ENCODE measurements at places on chromosomes 13 and 19.

DNA sequence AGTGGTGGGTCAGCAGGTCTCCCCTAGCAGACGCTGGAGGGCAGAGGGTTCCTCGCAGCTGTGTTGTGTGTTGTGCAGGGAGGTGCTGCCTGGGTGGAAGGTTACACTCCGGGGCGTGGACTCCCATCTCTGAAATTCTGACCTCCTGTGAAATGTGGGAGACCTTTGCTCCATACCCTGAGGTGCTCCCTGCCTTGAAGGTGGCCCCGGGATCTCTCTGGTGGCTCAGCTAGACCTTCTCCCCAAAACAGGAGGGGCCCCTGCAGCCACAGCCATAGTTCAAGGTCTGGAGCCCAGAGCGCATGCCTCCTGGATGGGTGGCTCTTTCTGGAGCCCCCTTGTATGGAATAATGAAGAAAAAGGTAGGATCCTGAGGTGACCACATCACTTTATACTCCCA lies 70.2 kb downstream of the SOX1 start:
- DNase-seq, result no peak

DNA sequence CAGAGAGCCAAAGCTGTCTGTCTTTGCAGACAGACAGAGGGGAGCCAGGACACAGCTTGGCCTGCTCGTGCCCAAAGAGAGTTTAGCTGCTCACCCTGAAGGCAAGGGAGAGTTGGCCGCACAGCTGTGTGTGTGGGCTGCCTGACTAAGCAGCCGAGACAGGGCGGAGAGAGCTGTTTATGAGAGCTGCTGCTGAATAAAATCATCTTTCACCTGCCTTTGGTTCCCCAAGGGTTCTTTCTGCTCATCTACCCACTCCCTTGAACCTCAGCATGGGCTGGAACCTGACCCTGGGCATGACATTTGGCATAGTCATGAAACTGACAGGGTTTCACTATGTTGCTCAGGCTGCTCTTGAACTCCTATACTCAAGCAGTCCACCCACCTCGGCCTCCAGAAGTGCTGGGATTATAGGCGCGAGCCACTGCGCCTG lies 98.2 kb downstream of the RBM26 start:
- DNase-seq, result no peak

DNA sequence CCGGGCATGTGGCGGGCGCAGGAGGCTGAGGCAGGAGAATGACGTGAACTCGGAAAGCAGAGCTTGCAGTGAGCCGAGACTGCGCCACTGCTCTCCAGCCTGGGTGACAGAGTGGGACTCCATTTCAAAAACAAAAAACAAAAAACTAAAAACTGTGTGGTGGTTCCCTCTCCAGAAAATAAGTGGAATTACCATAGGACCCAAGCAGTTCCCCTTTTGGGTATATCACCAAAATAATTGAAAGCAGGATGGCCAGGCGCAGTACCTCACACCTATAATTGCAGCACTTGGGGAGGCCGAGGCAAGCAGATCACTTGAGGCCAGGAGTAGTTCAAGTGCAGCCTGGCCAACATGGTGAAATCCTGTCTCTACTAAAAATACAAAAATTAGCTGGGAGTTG lies 15.7 kb upstream of the LDLR start:
- no peak for DNase-seq

GRCh38 chr19:4455719-4456475 lies 1.7 kb downstream of the UBXN6 start:
- peak; percentile 85 for DNase-seq

DNA sequence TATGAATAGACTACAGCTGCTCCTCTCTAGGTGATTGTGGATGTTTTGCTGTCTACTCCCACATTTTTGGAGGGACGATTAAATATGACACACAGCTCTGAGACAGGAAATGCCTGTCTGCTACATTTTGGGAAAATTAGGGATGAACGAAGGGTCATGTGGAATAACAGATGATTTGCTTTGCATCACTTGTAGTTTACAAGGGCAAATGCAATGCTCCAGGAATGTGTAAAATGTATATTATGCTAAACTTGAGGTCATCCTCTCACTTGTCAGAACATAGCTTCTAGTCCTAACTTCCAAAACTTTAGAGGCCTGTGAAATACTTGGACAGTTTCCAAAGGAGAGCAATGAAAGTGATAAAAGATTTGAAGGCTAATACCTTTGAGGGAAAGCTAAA lies 284.2 kb upstream of the DACH1 start:
- DNase-seq, result peak; percentile 30

DNA sequence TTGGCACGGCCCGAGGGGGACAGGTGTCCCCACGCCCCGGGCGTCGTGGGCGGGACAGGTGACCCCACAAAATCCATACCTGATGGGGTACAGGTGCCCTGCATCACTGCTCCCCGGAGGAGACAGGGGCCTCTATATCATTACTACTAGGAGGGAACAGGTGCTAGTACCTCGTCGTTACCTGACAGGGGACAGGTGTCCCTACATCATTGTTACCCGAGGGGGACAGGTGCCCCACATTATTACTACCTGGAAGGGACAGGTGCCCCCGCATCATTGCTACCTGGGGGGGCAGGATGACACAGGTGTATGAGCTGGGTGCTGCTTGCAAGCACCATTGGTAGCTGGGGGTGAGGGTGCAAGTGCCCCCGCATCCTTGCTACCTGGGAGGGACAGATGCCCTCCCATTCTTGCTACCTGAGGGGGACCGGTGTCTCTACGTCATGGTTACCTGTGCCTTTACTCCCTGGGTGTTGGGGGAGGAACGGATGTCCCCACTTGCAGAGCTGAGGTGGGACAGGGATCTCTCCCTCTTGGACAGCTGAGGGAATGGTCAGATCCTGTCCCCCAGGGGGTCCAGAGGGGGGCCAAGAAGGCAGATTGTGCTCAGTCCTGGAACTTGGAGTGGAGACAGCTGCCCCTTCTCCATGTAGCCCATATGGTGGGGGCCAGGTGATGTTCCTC lies 620 bp downstream of the CRTC1 start:
- DNase-seq, result no peak

DNA sequence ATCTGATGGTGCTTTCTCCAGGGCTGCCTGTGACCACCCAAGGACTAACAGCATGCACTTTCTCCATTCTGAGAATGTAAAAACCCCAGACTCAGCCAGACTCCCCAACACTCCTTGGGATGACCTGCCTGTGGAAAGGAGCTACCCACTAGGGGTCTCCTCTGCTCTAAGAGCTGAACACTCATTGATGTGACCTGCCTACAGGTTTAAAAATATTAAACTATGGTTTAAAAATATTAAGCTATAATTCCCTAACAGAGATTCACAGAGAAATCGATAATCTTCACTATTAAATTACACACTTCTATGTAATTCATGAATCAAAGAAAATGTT lies 696.2 kb upstream of the SLITRK5 start:
- DNase-seq, result no peak

DNA sequence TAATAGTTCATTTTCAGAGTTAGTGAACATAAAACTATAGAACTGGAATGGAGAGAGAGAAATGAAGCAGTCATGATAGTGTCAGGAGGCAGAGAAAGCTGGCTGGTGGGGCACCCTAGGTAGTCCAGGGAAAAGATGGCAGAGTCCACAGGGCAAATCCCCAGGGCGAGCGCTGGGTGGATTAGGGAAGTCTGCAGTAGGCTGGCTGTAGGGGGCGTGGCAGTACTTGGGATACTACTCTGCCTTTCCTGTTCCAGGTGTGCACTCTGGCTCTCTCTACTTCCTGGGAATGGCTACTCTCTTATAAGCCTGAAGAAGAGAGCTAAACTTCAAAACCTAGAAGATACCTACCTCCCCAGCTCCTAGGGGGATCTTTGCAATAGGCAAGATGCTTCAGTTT lies 232.9 kb upstream of the SLC10A2 start:
- no peak for DNase-seq

DNA sequence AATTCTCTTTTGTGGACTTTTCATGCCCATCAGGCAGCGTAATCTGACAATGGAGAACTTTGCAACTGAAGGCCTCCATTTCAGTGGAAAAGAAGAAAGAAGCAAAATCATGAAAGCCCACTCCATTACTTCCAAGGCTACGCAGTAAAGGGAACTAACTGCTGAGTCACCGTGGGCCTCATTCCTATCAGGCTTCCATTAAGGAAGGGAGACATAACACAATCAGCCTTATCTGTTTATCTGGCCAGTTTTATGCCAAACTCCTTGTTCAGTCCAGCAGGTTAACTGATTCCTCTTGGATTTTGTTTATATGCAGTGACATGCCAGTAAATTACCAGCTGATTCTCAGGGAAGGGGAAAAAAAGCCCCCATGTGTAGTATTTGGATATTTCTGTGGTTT lies 56.8 kb upstream of the KATNAL1 start:
- DNase-seq, result no peak

DNA sequence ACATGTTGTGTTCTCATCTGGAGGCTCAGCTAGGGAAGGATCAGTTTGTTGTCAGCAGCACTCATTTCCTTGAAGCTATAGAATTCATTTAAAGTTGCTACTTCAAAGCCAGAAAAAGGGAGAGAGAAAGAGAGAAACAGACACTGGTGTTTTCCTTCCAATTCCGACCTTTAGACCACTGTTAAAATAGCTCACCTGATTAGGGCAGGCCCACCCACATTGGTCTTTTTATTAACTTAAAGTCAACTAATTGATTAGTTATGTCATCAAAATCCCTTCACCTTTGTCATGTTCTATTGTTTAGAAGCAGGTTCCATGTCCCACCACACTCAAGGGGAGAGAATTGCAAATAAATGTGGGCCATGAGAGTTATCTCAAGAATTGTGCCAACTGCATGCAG lies 560.2 kb downstream of the PCDH17 start:
- no peak for DNase-seq

- no peak for DNase-seq
These were observed 23.2 kb downstream of the C3 start for GRCh38 chr19:6697291-6697690.

- no peak for DNase-seq
These were observed 12.2 kb upstream of the EVI5L start for GRCh38 chr19:7817801-7818200.

GRCh38 chr19:52095172-52096014 lies at the start of gene ZNF841:
Gene ZNF841 (minus strand): TSS chr19:52095765. CDS start chr19:52084801, 10,964 bp downstream.
- DNase-seq, result peak; percentile 96

- no peak for DNase-seq
These were observed 5.1 kb downstream of the CHMP2A start for GRCh38 chr19:58549664-58550361.

- no peak for DNase-seq
These were observed 26.8 kb downstream of the AP1M1 start for GRCh38 chr19:16224293-16225045.

DNA sequence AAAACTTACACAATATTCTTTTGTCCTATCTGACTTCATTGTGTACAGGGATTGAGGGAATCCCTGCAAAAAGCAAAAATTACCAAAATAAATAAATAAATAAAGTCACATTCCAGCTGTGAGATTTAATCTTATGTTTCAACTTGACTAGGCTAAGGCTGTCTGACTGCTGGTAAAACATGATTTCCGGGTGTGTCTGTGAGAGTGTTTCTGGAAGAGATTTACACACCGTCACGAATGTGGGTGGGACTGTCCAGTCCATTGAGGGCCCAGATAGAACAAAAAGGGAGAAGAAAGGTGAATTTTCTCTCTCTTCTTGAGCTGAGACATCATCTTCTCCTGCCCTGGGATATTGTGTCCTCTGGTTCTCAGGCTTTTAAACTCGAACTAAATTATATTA lies 166.1 kb downstream of the LIG4 start:
- DNase-seq, result no peak

DNA sequence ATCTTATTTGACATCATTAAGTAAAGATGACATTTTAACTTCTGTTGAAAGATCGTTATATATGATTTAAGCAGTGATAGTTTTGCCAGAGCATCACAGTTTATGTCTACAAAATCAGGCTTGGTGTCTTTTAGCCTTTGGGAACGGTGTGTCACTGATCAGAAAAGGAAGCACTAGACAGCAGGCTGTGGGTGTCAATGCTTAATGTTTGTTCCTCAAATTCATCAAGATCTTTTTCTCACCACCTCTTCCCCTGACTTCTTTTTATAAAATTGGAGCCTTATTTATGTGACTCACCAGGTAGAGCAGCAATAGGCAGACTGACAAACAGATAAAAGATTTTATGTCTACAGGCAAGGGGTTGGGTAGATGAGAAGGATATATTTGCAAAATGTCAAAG lies 1558.5 kb downstream of the EFNB2 start:
- DNase-seq, result no peak

GRCh38 chr13:44759384-44760360 lies 183.5 kb upstream of the TSC22D1 start:
- no peak for DNase-seq

GRCh38 chr19:49456326-49456725 lies 3.3 kb downstream of the ALDH16A1 start:
- peak; percentile 81 for DNase-seq

- peak; percentile 47 for DNase-seq
These were observed 39.3 kb downstream of the BRD4 start for GRCh38 chr19:15292847-15293582.

GRCh38 chr13:84315527-84315926 lies 433.3 kb upstream of the SLITRK1 start:
- no peak for DNase-seq

DNA sequence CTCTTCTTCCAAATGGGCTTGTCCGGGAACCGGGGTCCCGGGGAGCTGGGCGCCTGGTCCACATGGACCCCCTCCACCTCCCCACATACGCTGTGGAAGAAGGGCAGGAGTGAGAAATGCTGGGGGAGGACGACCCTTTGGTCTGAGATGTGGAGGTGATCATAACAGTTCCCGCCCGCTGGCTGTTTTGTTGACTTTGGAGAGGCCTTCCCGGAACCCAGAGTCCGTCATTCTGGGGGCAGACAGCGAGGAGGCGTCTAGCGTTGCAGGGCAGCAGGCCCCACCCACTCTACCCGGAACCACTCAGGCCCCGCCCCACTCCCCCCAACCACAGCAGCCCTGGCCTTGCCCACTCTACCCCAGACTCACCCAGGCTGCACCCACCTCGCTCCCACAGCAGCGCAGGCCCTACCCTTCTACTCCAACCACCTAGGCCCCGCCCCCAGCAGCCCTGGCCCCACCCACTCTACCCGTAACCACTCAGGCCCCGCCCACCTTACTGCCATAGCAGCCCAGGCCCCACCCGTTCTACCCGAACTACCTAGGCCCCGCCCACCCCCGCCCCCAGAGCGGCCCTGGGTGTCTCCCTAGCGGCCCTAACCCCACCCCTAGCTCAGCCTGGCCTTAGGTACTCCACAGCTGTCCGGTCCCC lies 7.1 kb downstream of the GPR108 start:
- DNase-seq, result no peak

- DNase-seq, result peak; percentile 82
These were observed 2.2 kb downstream of the HIF3A start for GRCh38 chr19:46299004-46299509.

GRCh38 chr19:2358548-2359173 lies 1.4 kb upstream of the TMPRSS9 start:
- no peak for DNase-seq

DNA sequence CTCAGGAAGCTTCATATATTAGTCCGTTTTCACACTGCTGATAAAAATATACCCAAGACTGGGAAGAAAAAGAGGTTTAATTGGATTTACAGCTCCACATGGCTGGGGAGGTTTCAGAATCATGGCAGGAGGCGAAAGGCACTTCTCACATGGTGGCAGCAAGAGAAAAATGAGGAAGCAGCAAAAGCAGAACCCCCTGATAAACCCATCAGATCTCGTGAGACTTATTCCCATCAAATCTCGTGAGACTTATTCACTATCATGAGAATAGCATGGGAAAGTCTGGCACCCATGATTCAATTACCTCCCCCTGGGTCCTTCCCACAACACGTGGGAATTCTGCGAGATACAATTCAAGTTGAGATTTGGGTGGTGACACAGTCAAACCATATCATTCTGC lies 23.1 kb downstream of the FLT3 start:
- no peak for DNase-seq
